ENCODE measurements at places on chromosomes 6 and 20. TPM values are rescaled to one million over a fixed set of nuclear protein-coding genes. Genes with fewer than 3 reads are reported as not detected.
A peak's percentile ranks its signal among the peaks of the same experiment; 100 is the strongest.

The PAK5 gene
- not detected for total RNA-seq

The APMAP gene
- total RNA-seq, result 105 TPM

GRCh38 chr6:13474360-13474759 lies 13.0 kb downstream of the GFOD1 start:
- H3K4me3 ChIP-seq, result no peak overlapping the region
- H3K27ac ChIP-seq, result no peak overlapping the region
- H3K4me1 ChIP-seq, result no peaks in the 10 kb centered on the region
- no peak for DNase-seq
- no peaks in the 10 kb centered on the region for H3K36me3 ChIP-seq

DNA sequence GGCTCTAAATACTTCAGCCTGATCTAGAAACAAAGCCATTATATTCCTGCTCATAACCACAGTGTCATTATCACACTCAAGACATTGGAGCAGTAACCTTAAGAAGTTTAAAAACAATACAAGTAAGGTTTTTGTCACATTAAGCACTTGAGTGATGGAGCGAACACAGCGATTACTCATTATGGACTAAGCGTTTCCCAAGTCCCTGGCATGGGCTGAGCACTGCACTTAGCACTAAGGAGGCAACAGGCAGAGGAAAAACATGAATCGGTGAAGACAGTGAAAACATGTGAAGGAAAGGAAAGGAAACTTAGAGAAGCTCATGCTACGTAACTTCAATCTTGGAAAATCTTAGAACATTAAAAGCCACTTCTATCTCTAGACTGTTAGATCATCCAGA lies 108.7 kb downstream of the SLC24A3 start:
- H3K4me3 ChIP-seq, result no peak overlapping the region
- H3K27ac ChIP-seq, result no peak overlapping the region
- no peaks in the 10 kb centered on the region for H3K36me3 ChIP-seq
- no peaks in the 10 kb centered on the region for H3K4me1 ChIP-seq
- no peaks in the 10 kb centered on the region for H3K27me3 ChIP-seq

- peaks cover 20% of the 10 kb centered on the region for H3K27me3 ChIP-seq
- DNase-seq, result no peak
- no peak overlapping the region for H3K4me3 ChIP-seq
- H3K36me3 ChIP-seq, result no peaks in the 10 kb centered on the region
- no peaks in the 10 kb centered on the region for H3K4me1 ChIP-seq
Measured at GRCh38 chr20:32607727-32608663, 22.9 kb upstream of the NOL4L start.

DNA sequence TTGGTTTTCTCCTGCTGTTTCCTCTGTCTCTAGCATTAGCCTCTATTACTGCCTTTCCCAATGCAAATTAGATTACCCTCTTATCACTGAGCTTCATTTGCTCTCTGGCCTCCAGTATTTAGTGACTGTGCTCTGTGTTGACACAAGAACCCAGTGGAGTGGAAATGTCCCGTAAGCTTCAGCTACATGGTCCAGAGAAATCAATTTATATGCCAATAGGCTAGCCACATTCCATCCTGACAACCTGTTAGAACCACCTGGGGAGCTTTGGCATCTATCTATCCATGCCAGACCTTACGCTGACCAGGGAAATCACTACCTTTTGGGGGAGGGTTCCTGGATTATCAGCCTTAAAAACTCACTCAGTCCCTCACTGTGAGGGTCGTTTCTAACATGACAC lies 459.6 kb downstream of the UTRN start:
- no peaks in the 10 kb centered on the region for H3K4me1 ChIP-seq
- H3K36me3 ChIP-seq, result no peaks in the 10 kb centered on the region
- H3K27me3 ChIP-seq, result no peaks in the 10 kb centered on the region
- no peak overlapping the region for H3K27ac ChIP-seq
- H3K4me3 ChIP-seq, result no peak overlapping the region
- DNase-seq, result no peak

- no peaks in the 10 kb centered on the region for H3K4me1 ChIP-seq
- no peak for DNase-seq
- H3K27me3 ChIP-seq, result no peaks in the 10 kb centered on the region
- no peak overlapping the region for H3K27ac ChIP-seq
Measured at GRCh38 chr6:135935941-135936601, 84.6 kb downstream of the PDE7B start.

DNA sequence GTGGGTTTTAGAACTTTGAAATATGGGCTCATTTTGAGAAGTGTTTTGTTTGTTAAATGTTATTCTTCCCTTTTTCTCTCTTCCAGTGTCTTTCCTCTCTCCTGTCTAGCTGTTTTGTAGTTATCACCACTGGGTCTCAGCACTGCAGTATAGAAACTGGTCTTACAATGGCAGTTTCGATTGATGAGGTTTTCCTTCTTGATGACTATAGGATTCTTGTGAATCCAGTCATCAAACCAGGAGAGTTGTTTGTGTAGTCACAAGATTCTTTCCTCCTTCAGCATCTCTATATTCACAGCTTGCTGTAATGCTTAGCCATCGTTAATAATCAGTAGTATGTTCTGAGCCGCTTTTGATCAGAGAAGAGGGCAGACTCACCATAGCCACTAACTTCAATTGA lies 172.3 kb downstream of the OGFRL1 start:
- no peaks in the 10 kb centered on the region for H3K36me3 ChIP-seq
- H3K4me3 ChIP-seq, result no peak overlapping the region
- H3K27ac ChIP-seq, result no peak overlapping the region
- no peaks in the 10 kb centered on the region for H3K4me1 ChIP-seq

DNA sequence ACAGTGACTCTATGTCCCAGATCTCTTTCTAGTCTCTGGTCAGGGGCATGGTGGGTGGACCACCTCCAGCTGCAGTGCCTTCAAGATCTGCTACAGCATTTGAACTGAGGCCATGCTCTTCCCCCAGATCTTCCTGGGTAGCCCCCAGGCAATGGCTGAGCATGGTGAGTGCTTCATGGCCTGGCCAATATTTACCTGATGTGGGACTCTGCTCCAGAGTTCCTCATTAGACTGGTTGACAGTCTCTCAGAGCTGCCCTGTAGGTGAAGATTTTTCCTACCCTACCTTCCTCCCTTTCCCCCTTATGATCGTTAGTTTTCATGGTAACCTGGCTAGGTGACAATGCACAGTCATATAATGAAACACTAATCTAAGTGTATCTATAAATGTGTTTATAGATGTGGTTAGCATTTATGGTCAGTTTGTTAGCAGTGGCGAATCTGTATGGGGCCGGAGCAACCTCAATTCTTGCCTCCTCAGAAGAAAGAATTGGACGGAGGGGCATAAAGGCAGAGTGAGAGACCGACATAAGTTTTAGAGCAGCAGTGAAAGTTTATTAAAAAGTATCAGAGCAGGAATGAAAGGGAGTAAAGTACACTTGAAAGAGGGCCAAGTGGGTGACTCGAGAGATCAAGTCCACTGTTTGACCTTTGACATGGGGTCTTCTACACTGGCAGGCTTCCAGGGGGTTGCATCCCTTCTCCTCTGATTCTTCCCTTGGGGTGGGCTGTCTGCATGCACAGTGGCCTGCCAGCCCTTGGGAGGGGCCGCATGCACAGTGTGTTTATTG lies 256.3 kb downstream of the CD83 start:
- no peaks in the 10 kb centered on the region for H3K27me3 ChIP-seq
- no peak overlapping the region for H3K4me3 ChIP-seq
- H3K27ac ChIP-seq, result no peak overlapping the region
- H3K36me3 ChIP-seq, result no peaks in the 10 kb centered on the region
- no peak for DNase-seq
- H3K4me1 ChIP-seq, result no peaks in the 10 kb centered on the region

DNA sequence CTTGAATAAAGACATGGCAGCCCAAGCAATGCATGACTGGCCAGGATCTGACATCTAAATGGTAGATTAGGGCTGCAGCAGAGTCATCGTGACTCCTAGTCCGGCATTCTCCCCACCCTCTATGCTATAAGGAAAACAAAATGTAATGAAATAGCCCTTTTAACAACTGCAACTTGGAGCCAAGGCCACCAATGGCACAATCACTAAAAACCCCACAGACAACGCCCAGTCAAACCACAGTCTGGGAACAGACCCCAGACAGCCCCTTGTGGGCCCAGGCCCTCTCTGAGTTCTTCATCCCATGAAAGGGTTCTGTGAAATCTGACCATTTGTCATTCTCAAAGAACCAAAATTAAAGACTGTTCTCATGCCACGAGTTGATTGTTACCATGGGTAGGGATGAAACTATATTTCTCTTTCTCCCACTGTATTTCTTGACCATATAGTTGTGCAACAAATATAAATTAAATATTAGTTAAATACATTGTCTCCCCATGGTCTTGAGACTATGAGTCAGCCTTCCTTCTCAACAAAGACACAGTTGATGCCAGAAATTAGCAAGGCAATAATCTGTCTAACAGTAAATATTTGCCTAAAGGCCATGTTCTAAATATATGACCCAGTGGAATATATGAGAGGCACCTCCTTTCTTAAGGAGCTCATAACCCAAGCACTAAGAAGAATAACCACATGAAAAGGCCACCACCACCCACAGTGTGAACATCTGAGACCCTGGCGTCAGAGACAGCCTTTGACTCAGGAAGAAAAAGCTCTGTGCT lies 85.6 kb upstream of the SSTR4 start:
- no peak overlapping the region for H3K27ac ChIP-seq
- H3K4me1 ChIP-seq, result no peaks in the 10 kb centered on the region
- peak; percentile 35 for DNase-seq
- no peaks in the 10 kb centered on the region for H3K27me3 ChIP-seq

DNA sequence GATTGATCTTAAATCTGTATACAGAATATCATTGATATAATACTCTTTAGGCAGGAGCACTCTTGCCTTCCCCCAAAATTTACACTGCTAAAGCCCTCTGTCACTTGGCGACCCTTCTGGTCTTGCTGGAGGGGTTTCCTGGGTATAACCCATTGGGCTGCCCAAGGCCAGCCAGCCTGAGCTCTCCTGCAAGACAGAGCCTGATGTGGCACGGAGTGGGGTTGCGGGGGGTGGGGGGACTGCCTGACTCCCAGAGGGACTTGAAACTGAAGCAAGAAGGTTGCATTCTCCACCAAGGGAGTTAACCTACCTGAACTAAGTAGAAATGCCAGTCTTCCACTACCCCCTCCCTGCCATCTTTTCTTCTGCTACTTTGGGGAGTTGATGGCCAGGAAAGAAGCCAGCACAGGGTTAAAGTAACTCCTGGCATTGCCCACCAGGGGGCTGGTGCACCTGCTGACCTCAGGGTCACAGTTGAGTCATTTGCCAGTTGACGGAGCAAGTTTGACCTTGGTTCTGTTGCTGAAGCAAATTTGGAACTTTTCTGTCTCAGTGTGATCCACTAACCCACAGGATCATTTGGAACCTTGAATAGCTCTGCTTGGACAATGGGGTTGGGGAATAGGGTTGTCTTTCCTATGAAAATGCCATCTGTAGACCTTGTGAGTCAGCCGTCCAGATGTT lies 79.4 kb downstream of the ASXL1 start:
- H3K4me1 ChIP-seq, result peaks cover 19% of the 10 kb centered on the region
- peaks cover 30% of the 10 kb centered on the region for H3K36me3 ChIP-seq
- H3K4me3 ChIP-seq, result no peak overlapping the region

The TOX2 gene
- total RNA-seq, result 25.7 TPM

The GRM4 gene
- total RNA-seq, result not detected

DNA sequence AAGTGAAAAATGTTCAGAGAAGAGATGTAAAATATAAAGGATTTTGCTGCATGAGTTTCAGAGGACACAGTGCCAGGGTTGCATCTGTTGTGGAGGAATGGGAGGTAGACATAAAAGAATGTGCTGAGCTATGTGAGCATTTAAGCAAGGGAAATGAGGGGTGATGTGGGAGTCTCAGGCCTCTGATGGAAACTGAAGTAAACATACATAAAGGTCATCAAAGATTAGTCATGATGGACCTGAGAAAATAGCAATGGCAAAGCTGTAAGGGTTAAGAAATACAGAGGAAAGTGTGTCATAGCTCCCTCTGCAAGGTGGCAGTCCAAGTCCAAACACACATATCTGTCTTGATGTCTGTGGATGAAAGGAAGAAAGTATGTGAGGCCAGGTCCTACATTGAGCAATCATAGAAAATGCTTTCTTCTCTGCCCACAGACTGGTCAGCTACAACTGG lies 306.6 kb upstream of the ECI2 start:
- no peaks in the 10 kb centered on the region for H3K27me3 ChIP-seq
- H3K27ac ChIP-seq, result no peak overlapping the region
- no peak overlapping the region for H3K4me3 ChIP-seq
- no peaks in the 10 kb centered on the region for H3K36me3 ChIP-seq
- no peaks in the 10 kb centered on the region for H3K4me1 ChIP-seq

- no peak overlapping the region for H3K4me3 ChIP-seq
- no peaks in the 10 kb centered on the region for H3K36me3 ChIP-seq
- DNase-seq, result no peak
- no peaks in the 10 kb centered on the region for H3K27me3 ChIP-seq
- H3K27ac ChIP-seq, result no peak overlapping the region
Measured at GRCh38 chr20:32391003-32391402, 32.9 kb downstream of the ASXL1 start.

- no peak overlapping the region for H3K27ac ChIP-seq
- H3K27me3 ChIP-seq, result peaks cover 42% of the 10 kb centered on the region
- peak overlapping the region; percentile 55 for H3K4me3 ChIP-seq
- no peak for DNase-seq
Measured at GRCh38 chr6:37699138-37699766, 1.6 kb upstream of the MDGA1 start.

The PPIL1 gene
- total RNA-seq, result 35.6 TPM

All from endothelial cell of umbilical vein (primary cell).